ENCODE measurements at places on chromosomes 2 and 18.

GRCh38 chr18:66078925-66079800 lies 328.4 kb downstream of the CDH7 start:
- DNase-seq, result no peak

DNA sequence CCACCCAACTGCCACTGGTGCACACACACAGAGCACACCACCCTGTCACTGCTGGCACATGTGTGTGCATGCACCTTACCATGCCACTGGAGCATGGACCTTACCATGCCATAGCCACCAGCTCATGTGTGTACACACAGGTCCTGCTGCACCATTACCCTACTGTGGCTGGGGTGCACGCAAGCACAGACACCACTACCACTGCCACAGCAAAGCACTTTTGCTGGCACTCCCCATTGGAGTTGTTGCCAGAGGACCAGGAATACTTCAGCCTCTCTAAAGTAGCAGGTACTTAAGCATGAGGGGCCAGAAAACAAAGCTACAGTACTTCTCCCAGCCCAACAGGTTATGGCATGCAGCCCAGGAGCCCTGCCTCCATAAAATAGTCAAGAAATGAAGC lies 404.8 kb downstream of the MBD2 start:
- no peak for DNase-seq

DNA sequence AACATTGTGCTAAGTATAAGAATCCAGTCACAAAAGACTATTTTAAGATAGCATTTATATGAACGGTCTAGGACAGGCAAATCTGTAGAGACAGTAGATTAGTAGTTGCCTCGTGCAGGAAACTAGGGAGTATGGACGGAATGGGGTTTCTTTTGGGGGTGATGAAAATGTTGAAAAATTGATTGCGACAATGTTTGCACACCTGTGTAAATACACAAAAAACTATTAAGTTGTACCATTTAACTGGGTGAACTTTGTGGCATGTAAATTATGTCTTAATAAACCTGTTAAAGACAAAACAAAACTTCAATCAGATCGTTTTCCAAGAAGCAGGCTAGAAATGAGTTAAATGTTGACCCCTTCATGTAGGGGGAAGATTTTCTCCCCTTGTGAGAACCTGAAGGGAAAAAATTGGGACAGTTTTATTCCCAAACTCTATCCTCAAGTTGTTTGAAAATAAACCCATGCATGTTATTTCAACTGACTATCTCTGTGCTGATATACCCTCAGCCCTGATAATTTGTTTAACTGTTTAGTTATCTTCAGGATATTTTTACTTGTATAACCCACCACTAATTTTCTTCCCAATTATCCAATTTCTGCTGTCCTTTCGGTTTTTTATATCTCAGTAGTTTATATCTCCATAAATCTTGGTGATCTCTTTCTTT lies 87.2 kb downstream of the CAMKMT start:
- DNase-seq, result no peak

DNA sequence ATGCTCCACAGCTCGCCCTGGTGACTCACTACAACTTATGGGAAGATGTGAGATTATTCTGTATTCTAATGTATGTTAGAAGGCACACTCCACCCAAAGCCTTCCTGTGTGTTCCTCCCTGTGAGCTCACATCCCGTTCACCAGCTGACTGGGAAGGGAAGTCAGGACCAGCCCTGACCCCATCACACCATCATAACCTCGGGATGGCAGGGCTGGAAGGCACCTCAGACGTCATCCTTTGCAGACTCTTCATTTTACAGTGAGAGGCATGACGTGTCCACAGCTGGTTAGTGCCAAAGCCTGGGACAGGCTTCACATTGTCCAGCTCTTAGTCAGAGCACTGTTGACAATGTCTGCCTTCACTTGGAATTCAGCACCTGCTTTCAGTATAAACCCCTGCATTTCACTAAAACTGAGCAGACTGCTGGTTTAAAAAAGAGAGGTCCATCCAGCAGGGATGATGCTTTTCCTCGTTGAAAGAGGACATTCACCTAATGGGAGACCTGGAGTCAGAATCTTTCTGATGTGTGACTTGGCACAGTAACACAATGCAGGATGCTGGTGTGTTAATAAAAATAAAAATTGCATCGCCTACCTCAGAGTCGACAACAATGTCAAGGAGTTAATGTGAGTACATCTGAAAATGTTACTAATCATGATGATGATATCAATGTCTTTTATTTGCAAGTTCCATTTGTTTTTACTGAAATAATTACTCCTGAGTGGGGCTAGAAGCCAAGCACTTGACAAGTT lies 418.0 kb upstream of the TNP1 start:
- no peak for DNase-seq

DNA sequence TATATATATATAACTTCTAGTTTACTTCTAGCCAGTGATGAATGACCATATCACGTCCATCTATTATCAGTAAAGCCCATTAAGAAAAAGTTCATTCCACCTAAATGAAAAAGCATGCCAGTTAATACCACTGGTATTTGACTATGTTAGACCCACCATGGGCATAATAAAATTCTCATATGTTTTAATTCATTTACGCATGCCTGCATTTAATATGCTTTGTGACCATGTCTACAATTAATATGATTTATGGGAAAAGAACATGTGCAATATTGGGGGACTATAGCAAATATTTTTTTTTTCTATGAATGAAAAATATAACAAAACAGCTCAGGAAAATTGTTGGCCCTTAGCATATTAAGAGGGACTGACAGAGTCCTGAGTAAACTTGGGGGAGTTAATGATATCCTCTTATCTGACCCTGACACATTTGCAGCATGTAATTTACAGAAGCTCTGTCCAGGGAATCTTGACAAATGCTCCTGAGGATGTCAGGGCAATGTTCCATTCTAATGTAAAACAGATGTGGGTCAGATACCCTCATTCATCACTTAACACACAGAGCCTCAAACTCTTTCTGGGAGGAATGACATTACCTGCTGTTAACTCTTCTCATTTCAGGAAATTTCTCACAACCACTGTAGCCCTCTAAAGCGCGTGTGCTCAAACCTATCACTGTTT lies 90.6 kb downstream of the PAX3 start:
- no peak for DNase-seq

DNA sequence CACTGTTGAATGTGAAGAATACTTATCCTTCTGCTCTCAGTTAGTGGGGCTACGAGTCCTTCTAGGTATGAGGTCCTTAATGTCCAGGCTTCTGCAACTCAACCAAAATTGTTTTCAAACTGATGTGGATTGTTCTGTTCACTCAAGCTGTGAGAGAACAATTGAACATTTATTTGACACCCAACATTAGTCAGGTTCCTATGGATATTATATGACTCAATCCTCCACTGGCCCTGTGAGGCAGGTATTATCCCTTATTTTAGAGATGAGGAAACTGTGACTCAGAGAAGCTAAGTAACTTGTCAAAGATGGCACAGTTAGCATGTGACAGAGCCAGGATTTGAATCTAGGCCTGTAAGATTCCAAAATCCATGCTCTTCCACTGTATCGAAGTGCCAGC lies 1.2 kb upstream of the LYG2 start:
- no peak for DNase-seq

GRCh38 chr18:48342581-48342980 lies 66.6 kb downstream of the ZBTB7C start:
- no peak for DNase-seq

DNA sequence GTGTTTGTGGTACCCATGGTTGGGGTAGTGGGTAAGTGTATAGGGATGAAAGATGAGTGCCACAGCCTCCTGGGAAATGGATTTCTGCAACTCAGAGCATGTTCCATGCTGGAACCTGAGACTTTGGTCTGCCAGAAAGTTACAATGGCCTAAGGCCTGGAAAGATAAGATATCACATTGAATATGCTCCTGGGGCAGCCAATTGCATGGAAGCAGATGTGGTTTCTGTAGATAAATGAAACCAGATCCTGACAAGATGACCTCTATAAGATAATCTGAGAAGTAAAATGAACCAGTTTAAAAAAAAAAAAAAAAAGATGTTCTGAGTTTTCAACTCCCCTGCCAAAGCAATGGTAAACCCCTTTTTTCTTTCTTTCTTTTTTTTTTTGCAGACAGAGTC lies 91.4 kb upstream of the NCK2 start:
- no peak for DNase-seq

DNA sequence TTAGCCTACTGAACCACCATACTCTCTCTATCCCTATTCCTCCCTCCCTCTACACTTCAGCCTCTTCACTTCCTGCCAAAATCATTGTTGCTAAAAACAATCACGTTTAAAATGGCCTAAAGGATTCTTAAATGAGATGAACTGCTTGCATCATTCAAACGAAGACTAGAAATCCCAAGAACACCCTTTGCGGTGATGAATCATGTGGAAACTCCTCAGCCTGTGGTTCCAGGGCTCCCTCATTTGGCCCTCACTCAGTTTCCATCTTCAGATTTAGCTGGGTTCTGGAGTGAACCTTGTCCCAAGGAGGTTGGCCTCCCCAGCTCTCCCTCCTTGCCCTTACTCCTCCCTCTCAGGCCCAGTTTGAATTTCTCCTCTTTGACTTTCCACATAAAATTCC lies 125.6 kb upstream of the CDC42EP3 start:
- no peak for DNase-seq

DNA sequence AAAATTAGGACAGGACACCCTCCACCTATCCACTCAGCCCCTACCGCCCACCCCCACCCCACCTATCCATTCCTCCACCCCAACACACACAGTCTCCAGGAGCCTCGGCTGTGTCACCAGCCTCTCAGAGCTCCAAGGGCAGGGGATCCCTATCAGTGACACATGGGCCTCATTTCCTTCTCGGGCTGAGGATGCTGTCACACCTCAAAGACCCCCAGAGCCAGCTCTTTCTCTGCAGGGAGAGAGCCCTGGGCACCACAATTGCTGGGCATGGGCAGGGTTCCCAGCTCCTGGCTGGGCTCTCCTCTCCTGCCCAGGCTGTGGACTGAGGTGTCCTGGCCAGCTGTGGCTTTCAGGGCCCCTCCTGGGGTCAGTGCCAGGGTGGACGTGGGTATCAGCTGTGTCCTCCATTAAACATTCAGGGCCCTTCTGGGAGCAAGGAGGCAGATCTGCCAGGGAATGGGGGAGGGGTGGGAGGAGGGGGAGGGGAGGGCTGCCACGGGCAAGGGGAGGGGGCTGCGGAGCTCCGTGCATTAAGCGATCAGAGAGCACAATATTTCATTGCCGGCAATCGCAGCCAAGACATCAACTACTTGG lies 14.3 kb upstream of the ECEL1 start:
- no peak for DNase-seq

- DNase-seq, result no peak
Measured at GRCh38 chr2:9679218-9679617, 48.4 kb upstream of the YWHAQ start.

DNA sequence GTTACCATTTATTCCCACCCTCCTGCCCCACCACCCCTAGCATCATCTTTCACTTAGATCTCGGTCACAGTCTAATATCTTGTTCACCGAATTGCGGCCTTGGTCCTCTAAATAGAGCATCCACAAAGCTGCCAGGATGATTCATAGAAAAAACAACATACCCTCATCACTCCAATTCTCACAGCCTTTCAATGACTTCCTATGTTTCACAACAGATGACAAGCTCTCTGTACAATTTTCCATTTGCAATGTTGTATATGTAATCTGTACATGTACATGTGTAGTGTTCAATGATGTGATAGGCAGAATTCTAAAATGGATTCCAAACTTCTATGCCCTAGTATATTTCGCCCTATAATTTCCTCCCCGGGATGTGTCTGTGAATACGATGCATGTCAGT lies 675.6 kb upstream of the CELF4 start:
- no peak for DNase-seq

DNA sequence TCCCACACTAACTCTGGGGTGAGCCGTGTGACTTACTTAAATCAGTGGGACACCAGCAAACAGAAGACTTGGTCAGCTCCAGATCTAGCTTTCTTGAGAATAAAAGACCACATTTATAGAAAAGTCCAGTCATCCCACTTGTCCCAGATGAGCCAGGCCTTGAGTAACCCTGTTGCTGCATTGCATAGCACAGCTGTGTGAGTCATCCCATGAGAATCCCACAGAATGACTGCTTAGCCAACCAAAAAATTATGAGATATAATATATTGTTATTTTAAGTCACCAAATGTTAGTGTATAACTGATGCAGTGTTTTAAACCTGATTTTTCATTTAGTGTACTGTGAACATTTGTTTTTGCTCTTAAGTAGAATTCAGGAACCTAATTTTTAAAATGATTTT lies 94.2 kb upstream of the FSHR start:
- no peak for DNase-seq

DNA sequence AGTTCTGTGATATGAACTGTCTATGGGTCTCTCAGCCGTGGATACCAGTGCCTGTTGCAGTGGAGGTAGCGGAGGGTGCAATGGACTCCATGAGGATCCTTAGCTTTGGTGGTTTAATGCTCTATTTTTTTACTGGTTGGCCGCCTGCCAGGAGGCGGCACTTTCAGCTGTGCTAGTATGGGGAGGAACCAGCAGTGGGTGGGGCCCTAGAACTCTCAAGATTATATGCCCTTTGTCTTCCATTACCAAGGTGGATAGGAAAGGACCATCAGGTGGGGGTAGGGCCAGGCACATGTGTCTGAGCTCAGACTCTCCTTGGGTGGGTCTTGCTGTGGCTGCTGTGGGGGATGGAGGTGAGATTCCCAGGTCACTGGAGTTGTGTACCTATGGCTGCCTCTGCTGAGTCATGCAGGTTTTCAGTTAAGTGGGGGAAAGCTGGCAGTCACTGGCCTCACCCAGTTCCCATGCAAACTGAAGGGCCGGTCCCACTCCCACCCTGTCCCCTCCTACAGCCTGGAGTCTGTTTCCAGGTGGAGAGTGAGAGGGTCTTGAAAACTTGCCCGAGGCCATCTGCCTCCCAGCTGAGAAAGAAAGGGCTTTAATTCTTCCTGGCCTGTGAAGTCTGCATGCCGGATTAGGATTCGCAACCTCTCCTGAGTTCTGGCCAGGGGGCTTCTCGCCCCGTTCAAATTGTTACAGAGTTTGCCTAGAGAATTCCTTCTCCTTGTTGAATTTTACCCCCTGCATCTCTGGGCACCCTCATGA lies 14.5 kb downstream of the KCNS3 start:
- DNase-seq, result no peak

- no peak for DNase-seq
Measured at GRCh38 chr2:26687801-26688200, 4.7 kb upstream of the KCNK3 start.

GRCh38 chr2:3958969-3959368 lies 255.6 kb downstream of the DCDC2C start:
- no peak for DNase-seq

GRCh38 chr2:206718296-206718695 lies at the start of gene DYTN:
Gene DYTN, minus strand, starts transcription at chr2:206718396. Its CDS starts 117 bp downstream, at chr2:206718279.
- no peak for DNase-seq

- no peak for DNase-seq
Measured at GRCh38 chr2:153953761-153954160, 82.0 kb downstream of the GALNT13 start.

DNA sequence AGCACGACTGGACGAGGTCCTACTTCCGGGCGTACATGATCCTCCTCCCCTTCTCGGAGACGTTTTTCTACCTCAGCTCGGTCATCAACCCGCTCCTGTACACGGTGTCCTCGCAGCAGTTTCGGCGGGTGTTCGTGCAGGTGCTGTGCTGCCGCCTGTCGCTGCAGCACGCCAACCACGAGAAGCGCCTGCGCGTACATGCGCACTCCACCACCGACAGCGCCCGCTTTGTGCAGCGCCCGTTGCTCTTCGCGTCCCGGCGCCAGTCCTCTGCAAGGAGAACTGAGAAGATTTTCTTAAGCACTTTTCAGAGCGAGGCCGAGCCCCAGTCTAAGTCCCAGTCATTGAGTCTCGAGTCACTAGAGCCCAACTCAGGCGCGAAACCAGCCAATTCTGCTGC lies 24.8 kb downstream of the LYPD1 start:
- no peak for DNase-seq

Measured in activated naive CD4-positive, alpha-beta T cell treated with Interleukin-2 at 50 U/mL for 16 hours (primary cell).